ENCODE measurements at places on chromosomes 13 and 19.

DNA sequence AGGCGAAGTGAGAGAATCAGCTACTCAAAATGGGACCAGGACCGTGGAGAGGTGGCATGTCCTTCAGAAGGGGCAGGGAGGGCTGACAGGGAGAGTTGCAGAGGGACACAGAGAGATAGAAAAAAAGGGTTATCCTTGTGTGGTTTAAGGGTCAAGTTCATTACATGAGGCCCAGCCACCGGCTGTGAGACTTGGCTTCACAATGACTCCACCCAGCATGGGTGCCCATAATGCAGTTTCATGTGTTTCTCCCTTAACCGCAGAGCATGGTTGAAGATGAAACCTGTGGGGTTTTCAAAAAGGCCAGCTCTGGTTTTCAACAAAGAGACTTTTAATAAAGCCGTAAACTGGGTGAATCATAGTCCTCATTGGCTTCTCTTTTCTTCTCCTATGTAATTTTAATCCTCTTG lies 164.6 kb downstream of the KLF5 start:
- DNase-seq, result no peak

DNA sequence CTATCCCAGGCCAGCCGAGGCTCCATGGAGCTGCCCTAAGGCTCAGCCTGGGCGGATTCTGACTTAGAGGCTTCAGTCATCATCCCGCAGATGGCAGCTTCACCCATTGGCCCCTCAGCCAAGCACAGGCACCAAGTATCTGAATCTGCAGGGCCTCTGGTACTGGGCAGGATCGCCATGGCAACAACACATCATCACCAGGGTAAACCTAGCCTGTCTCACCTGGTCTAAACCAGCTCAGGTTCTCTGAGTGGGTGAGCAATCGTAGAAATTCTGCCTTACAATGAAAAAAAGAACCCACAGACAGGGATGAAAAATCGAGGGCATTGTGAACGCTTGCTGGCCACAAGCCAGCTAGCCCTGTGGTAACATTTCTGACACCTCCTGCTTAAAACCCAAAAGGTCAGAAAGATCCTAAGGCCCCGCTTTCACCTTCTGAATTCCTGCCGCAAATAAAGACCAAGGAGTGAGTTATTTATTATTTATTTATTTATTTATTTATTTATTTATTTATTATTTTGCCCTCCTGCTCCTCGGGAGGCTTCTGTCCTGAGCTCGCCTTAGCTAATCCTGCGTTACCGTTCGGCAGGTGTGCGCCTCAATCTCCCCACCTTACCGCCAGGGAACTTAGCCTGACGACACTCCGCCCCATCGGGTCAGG lies 12.0 kb upstream of the CEACAM21 start:
- no peak for DNase-seq

DNA sequence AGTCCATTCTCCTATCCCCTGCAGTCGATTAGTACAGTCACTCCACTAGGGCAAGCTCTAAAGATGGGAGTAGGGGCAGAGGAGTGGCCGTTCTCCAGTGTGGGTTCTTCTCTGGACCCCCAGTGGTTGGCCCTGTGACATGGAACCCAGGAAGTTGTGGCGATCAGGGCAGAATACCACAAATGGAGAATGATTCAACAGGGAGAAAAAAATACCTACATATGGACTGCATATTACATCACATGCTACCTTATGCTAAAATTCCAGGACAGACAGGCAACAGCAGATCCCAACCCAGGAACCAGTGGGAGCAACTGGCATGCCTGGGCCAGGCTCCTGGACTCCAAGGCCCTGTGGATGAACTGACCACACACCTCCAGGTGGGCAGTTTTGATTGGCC lies 20.4 kb downstream of the POU2F2 start:
- DNase-seq, result no peak

GRCh38 chr13:69959046-69959445 lies 148.6 kb upstream of the ATXN8OS start:
- no peak for DNase-seq

Data from hematopoietic multipotent progenitor cell (in vitro differentiated cells).